ENCODE measurements at places on chromosomes 5 and 9.

GRCh38 chr5:154372661-154373060, 73.1 kb upstream of the SAP30L start:
- H3K4me3 ChIP-seq, result no peak overlapping the region
- no peak overlapping the region for H3K27ac ChIP-seq
- H3K4me1 ChIP-seq, result peaks cover 9% of the 10 kb centered on the region
- peaks cover 21% of the 10 kb centered on the region for H3K36me3 ChIP-seq

DNA sequence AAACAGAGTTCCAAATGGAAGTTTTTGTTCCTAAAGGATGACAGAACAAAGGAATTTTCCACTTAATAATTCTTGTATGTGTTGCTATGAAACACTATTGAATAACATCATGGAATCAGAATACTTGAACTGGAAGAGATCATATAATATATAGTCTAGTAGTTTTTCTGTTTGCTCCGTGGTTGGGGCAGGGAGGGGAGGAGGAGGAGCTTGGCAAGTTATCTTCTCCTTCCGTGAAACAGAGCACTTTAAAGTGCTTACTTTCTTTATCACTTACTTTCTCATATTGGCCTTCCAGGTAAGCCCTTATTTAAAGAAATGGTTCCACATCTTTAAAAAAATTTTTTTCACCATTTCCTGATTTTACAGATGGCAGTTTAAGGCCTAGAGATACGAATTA, 165.9 kb upstream of the TLX3 start:
- no peak overlapping the region for H3K4me3 ChIP-seq
- H3K4me1 ChIP-seq, result no peaks in the 10 kb centered on the region
- H3K27me3 ChIP-seq, result no peaks in the 10 kb centered on the region
- no peak for DNase-seq
- no peaks in the 10 kb centered on the region for H3K36me3 ChIP-seq

- H3K27ac ChIP-seq, result no peak overlapping the region
- no peaks in the 10 kb centered on the region for H3K4me1 ChIP-seq
- DNase-seq, result no peak
Observed at GRCh38 chr9:18438951-18439350, 35.0 kb upstream of the ADAMTSL1 start.

GRCh38 chr9:17609312-17610005, 30.6 kb downstream of the SH3GL2 start:
- no peaks in the 10 kb centered on the region for H3K4me1 ChIP-seq
- DNase-seq, result no peak
- no peaks in the 10 kb centered on the region for H3K27me3 ChIP-seq
- no peaks in the 10 kb centered on the region for H3K36me3 ChIP-seq
- H3K27ac ChIP-seq, result no peak overlapping the region

DNA sequence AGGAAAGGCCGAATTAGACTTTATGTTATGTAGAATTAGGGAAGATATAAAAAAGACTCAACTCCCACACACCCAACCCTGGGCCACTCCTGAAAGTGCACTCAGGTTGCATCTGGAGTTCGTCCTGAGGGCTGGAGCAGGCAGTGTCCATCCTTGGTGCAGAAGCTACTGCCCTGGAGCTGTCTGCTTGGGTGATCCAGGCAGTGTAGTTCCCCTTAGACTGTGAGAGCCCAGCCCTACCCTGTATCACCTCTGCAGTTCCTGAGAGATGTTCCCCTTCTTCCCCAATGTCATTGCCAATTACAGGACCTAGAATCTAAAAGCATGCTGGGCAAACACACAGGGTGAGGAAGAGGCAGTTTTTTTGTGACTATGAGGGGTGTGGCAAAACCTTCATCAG, 368.3 kb upstream of the ST8SIA4 start:
- no peak for DNase-seq
- no peaks in the 10 kb centered on the region for H3K4me1 ChIP-seq
- H3K27ac ChIP-seq, result no peak overlapping the region
- no peaks in the 10 kb centered on the region for H3K36me3 ChIP-seq

- H3K27me3 ChIP-seq, result no peaks in the 10 kb centered on the region
- peaks cover 27% of the 10 kb centered on the region for H3K4me1 ChIP-seq
- DNase-seq, result peak; percentile 52
- no peak overlapping the region for H3K27ac ChIP-seq
Observed at GRCh38 chr9:4987961-4988421, 2.9 kb downstream of the JAK2 start.

GRCh38 chr5:9507974-9508373, 37.9 kb downstream of the SEMA5A start:
- H3K27me3 ChIP-seq, result no peaks in the 10 kb centered on the region
- H3K4me3 ChIP-seq, result no peak overlapping the region
- H3K36me3 ChIP-seq, result no peaks in the 10 kb centered on the region
- no peak for DNase-seq
- H3K4me1 ChIP-seq, result no peaks in the 10 kb centered on the region
